ENCODE measurements at places on chromosomes 7 and 10.

DNA sequence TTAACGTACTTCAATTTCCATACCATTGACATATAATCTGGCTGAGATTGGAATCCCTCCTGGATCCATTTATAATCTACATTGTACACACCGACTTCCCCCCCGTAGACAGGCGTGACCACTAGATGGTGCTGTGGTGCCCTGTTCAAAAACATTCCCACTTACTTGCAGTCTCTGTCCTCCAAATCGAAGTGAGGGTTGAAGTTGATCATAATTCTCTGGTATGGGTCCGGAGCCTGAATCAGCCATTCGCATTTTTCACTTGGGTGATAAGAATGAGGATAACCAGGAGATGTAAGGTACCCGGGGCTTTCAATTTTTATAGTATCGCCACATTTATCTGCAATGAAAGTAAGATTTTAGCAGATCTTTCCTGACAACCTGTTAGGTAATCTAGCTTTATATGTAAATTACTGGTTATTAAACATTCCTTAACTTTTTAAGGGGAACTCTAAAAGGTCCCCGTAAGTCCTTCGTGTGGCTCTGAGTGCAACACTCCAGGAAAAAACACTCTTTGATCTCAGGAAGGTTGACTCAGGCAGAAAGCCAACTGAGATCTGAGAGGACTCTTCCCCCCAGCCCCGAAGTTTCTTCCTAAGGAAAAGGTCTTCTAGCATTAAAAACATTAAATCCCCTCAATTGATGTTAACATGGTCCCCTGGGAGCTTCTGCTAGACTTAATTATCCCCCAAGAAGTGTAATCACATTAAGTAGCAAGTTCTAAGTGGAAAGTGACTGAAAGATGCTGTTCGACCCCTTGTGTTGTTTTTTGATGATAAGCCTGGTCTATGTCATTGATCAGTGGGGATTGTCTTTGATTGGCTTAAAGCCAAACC lies 3.7 kb downstream of the NRP1 start:
- H3K27ac ChIP-seq, result no peak overlapping the region
- H3K4me1 ChIP-seq, result peaks cover 8% of the 10 kb centered on the region
- DNase-seq, result peak; percentile 78
- H3K27me3 ChIP-seq, result no peaks in the 10 kb centered on the region
- no peak overlapping the region for H3K4me3 ChIP-seq
- no peaks in the 10 kb centered on the region for H3K36me3 ChIP-seq

- no peak for DNase-seq
- H3K4me3 ChIP-seq, result no peak overlapping the region
- H3K27ac ChIP-seq, result no peak overlapping the region
- H3K4me1 ChIP-seq, result no peaks in the 10 kb centered on the region
- no peaks in the 10 kb centered on the region for H3K27me3 ChIP-seq
- H3K36me3 ChIP-seq, result no peaks in the 10 kb centered on the region
Observed at GRCh38 chr10:1766049-1766448, 28.7 kb upstream of the ADARB2 start.

DNA sequence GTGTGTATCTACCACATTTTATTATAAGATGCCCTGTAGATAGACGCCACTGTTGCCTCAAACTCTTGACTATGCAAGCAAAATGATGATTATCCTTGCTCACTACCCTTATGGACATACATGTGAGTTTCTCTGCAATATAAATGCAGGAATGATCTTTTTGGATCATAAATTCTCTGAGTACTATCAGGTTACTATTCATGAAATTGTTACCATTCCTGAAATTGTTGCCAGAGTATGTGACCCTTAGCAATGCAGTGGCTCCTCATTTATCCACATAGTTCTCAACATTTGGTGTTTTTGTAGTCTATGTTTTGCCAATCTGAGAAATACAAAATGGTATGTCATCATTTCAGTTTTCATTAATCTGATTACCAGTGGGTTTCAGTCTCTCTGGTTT lies 166.2 kb upstream of the FAM3C start:
- H3K36me3 ChIP-seq, result no peaks in the 10 kb centered on the region
- H3K4me3 ChIP-seq, result no peak overlapping the region
- no peak overlapping the region for H3K27ac ChIP-seq
- no peaks in the 10 kb centered on the region for H3K4me1 ChIP-seq
- no peak for DNase-seq
- no peaks in the 10 kb centered on the region for H3K27me3 ChIP-seq

DNA sequence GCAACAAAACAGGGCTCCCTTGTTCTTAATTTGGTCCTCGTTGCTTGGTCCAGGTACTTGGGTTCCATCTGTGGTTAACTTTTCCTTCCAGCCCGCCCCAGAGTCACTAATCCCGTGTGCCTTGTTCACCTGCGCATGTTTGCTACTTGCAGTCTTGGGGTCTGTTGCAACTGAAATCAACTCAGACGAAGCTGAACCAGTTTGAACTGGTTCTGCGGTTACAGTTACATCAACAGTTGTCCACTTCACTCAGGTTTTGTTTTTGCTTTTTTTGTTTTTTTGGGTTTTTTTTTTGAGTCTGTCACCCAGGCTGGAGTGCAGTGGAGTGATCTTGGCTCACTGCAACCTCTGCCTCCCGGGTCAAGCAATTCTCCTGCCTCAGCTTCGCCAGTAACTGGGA lies 34.7 kb downstream of the TRRAP start:
- DNase-seq, result no peak
- H3K4me3 ChIP-seq, result no peak overlapping the region
- H3K4me1 ChIP-seq, result no peaks in the 10 kb centered on the region
- no peak overlapping the region for H3K27ac ChIP-seq
- H3K27me3 ChIP-seq, result no peaks in the 10 kb centered on the region

DNA sequence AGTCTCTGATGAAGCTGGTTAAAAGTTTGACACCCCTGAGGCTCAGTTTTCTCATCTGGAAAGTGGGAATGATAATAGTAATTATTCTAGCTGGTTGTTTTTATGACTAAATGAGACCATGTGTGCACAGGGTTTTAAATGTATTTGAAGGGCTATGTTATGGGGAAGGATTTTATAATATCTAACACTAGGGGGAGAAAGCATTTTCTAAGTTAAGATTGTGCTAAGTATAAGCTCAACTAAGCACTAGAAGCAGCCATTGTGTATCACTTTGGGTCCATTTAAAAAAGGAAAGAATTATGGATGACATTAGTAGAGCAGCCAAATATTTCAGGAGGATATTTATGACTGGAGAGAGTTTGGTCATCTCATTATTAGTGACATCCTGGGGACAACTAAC lies 49.5 kb upstream of the CREB5 start:
- no peak overlapping the region for H3K4me3 ChIP-seq
- no peaks in the 10 kb centered on the region for H3K36me3 ChIP-seq
- no peak for DNase-seq
- H3K4me1 ChIP-seq, result no peaks in the 10 kb centered on the region

DNA sequence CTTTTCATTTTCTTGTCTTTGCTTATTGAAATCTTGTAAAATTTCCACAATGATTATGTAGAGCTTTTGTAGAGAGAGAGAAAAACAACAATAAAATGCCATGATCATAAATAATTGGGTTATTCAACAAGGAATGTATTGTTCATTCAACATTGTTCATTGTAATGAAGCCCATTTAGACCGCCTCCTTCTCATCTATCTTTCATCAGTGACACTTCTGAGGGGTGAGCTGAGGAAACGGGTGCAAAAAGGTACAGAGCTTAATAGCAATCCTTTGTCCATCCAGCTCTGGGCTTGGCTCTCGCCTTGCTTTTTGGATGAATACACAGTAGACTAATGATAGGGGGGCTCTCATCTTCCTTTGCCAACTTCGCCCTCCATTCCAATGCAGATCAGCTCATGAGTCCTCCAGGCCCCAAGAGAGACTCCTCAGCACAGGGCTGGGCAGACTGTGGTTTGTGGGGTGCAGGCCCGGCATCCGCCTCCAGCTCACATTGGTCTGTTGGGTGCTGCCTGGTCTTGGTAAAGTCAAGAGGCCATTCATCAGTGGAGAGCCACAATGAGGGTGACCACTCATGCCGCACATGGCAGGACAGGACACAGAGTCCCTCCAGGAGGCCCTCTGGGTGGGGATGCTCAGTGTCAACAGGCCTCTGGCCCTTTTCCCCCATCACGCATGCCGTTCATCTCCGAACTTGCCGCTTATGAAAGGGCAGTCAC lies 17.9 kb upstream of the PPA1 start:
- H3K36me3 ChIP-seq, result no peaks in the 10 kb centered on the region
- H3K27ac ChIP-seq, result peak overlapping the region; percentile 87
- no peak overlapping the region for H3K4me3 ChIP-seq

GRCh38 chr7:76300166-76300731 lies 2.2 kb upstream of the HSPB1 start:
- DNase-seq, result no peak
- no peaks in the 10 kb centered on the region for H3K27me3 ChIP-seq
- peaks cover 11% of the 10 kb centered on the region for H3K36me3 ChIP-seq
- peaks cover 49% of the 10 kb centered on the region for H3K4me1 ChIP-seq

GRCh38 chr10:91378061-91378460 lies 32.1 kb upstream of the HECTD2 start:
- H3K36me3 ChIP-seq, result no peaks in the 10 kb centered on the region
- no peak overlapping the region for H3K4me3 ChIP-seq
- H3K27me3 ChIP-seq, result no peaks in the 10 kb centered on the region
- H3K4me1 ChIP-seq, result no peaks in the 10 kb centered on the region

DNA sequence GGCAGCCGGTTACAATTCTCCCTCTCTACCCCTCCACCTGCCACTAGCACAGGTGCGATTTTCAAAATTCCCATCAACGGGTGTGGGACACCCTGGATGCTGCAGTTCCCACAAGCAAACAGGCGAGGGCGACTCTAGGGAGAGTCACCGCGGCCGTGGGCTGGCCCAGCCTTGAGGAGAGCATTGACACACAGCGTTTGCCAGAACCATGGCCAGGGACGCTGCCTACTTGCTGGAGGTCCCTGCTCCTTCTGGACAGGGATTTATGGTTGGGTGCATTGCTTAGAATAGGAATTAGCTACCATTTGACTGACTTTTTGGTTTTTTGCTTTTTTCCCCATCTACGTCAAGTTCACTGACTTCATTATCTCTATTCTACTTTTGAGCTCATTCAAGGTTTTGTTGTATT lies 19.0 kb upstream of the CLDN4 start:
- H3K4me3 ChIP-seq, result no peak overlapping the region
- H3K4me1 ChIP-seq, result no peaks in the 10 kb centered on the region
- H3K36me3 ChIP-seq, result no peaks in the 10 kb centered on the region
- H3K27ac ChIP-seq, result no peak overlapping the region

DNA sequence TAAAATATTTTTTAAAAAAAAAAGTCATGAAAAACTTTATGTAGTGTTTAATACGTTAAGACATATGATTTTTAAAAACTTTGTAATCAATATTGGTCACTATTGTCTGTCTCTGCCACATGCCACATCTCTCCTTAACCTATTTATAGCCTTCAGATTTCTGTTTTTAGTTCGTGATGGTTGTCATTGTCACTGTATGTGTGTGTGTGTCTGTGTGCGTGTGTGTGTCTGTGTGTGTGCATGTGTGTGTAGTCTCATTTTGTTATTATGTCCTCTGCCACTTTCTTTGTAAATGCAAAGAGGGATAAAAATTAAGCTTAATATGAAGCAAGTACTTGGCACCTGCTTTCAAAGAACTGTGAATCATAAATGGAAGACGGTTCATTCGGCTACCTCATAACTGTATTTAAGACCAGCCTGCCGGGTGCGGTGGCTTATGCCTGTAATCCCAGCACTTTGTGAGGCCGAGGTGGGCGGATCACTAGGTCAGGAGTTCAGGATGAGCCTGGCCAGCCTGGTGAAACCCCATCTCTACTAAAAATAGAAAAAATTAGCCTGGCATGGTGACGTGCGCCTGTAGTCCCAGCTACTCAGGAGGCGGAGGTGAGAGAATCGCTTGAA lies 354.0 kb downstream of the ARL4A start:
- no peaks in the 10 kb centered on the region for H3K4me1 ChIP-seq
- no peaks in the 10 kb centered on the region for H3K36me3 ChIP-seq
- H3K27me3 ChIP-seq, result no peaks in the 10 kb centered on the region
- DNase-seq, result no peak

GRCh38 chr7:45663965-45664633 lies 89.9 kb downstream of the ADCY1 start:
- H3K27ac ChIP-seq, result no peak overlapping the region
- DNase-seq, result no peak
- no peaks in the 10 kb centered on the region for H3K4me1 ChIP-seq
- no peaks in the 10 kb centered on the region for H3K27me3 ChIP-seq
- H3K4me3 ChIP-seq, result no peak overlapping the region
- no peaks in the 10 kb centered on the region for H3K36me3 ChIP-seq

DNA sequence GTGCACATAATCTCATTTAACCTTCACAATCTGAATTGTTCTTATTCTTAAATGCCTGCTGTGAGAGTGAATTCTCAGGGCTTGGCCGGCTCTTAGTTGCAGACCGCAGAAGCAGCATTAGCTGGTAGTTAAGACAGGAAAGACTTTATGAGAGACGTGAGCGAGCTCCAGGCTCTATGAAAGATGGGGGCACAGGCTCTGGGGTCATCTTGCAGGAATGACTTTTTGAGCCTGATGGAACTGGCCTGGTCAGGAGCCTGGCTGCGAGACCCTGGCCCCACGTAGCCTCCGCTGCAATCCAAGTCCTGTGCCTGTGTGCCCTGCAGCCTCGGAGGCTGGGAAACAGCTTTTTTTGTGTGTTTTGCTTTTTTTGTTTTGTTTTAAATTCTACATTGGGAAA lies 958.8 kb upstream of the ZNF722 start:
- no peak overlapping the region for H3K27ac ChIP-seq
- H3K4me3 ChIP-seq, result no peak overlapping the region
- no peaks in the 10 kb centered on the region for H3K27me3 ChIP-seq
- DNase-seq, result no peak
- H3K4me1 ChIP-seq, result no peaks in the 10 kb centered on the region

DNA sequence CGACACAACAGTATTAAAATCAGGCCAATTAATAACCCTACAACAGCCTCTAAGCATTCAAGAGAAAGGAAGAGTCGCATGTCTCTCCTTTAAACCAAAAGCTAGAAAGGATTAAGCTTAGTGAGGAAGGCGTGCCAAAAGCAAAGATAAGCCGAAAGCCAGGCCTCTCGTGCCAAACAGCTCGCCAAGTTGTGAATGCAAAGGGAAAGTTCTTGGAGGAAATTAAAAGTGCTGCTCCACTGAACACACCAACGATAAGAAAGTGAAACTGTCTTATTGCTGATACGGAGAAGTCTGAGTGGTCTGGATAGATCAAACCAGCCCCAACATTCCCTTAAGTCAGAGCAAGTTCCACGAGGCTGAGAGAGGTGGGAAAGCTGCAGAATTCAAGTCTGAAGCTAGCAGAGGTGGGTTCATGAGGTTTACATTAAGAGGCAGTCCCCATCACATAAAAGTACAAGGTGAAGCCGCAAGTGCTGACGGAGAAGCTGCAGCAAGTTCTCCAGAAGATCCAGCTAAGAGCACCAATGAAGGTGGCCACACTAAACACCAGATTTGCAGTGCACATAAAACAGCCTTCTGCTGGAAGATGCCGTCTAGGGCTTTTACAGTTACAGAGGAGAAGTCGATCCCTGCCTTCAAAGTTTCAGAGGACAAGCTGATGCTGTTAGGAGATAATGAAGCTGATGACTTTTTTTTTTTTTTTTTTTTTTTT lies 194.8 kb downstream of the MAD1L1 start:
- H3K27me3 ChIP-seq, result no peaks in the 10 kb centered on the region
- DNase-seq, result no peak
- no peaks in the 10 kb centered on the region for H3K36me3 ChIP-seq
- H3K27ac ChIP-seq, result peak overlapping the region; percentile 37
- H3K4me1 ChIP-seq, result no peaks in the 10 kb centered on the region

GRCh38 chr7:136014659-136015058 lies 37.5 kb upstream of the MTPN start:
- no peak for DNase-seq
- no peaks in the 10 kb centered on the region for H3K27me3 ChIP-seq
- H3K4me1 ChIP-seq, result no peaks in the 10 kb centered on the region
- no peak overlapping the region for H3K4me3 ChIP-seq
- H3K27ac ChIP-seq, result no peak overlapping the region
